ENCODE measurements at places on chromosomes 6 and 20. TPM values are rescaled to one million over a fixed set of nuclear protein-coding genes. Genes with fewer than 3 reads are reported as not detected.
A peak's percentile ranks its signal among the peaks of the same experiment; 100 is the strongest.

DNA sequence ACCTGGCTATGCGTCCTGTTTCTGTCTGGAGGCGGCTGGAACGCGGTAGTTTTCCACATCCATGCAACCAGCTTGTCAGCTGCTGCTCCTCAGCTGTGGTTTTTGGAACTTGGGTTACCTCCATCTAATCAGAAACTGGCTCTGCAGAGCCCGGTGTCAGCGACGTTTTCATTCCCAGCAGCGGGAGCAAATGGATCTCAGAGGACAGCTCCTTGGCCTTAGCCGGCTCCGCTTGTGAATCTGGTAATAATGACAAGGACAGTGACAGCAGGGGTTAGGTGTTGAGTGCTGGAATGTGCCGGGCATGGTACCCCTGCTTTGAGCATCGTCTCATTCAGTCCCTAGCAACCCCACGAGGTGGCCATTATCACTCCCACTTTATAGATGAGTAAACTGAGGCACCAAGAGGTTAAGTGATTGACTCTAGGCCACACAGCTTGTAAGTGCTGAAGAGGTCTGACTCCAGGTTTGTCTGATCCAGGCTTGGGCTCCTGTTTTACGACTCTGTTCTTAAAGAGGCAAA, 1.3 kb downstream of the SLCO4A1 start:
- peaks cover 7% of the 10 kb centered on the region for H3K4me1 ChIP-seq
- no peaks in the 10 kb centered on the region for H3K36me3 ChIP-seq
- peak overlapping the region; percentile 78 for H3K4me3 ChIP-seq
- DNase-seq, result no peak

DNA sequence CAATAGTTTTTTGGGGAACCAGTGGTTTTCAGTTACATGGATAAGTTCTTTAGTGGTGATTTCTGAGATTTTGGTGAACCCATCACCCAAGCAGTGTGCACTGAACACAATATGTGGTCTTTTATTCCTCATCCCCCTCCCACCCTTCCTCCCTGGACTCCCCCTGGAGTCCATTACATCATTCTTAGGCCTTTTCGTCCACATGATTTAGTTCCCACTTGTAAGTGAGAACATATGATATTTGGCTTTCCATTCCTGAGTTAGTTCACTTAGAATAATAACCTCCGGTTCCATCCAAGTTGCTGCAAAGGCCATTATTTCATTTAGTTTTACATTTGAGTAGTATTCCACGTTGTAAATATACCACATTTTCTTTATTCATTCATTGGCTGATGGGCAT, 28.3 kb downstream of the RPP40 start:
- H3K4me3 ChIP-seq, result no peak overlapping the region
- peaks cover 3% of the 10 kb centered on the region for H3K27me3 ChIP-seq
- peaks cover 12% of the 10 kb centered on the region for H3K36me3 ChIP-seq
- no peak for DNase-seq
- no peaks in the 10 kb centered on the region for H3K4me1 ChIP-seq

DNA sequence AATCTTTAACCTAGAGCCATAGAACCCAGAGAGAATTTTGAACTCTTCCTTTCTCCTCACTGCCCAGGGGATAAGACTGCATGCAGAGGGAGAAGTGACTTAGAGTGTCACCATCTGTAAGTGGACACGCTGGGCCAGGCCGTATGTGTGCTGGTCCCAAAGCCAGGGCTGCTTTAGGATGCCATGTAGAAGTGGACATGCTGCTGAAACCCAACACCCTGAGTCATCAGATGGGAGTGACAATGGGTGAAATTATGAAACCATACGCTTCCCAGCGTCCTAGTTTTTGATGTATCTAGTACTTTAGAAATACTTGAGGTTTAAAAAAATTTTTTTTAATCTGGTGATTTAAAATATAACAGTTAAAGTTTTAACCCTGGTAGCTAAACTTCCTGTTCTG, 191.1 kb downstream of the FNDC1 start:
- H3K4me1 ChIP-seq, result no peaks in the 10 kb centered on the region

DNA sequence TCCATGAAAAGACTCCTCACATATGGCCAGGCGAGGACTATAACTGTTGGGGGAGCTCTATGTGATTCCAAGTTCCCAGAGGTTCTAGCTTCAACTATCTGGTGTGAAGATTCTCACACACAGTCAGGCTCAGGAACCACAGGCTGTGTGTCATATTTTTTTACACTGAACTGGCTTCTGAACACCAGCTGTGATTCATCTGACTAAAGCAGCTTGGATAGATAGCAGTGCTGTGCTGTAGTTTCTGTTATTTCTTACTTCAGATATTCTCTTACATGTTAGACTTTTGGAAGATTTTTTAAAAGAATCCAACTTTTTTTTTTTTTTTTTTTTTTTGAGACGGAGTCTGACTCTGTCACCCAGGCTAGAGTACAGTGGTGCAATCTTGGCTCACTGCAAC, 140.7 kb upstream of the MCHR2 start:
- no peak overlapping the region for H3K27ac ChIP-seq
- H3K27me3 ChIP-seq, result no peaks in the 10 kb centered on the region
- no peak overlapping the region for H3K4me3 ChIP-seq
- H3K4me1 ChIP-seq, result no peaks in the 10 kb centered on the region

- H3K36me3 ChIP-seq, result peaks cover 2% of the 10 kb centered on the region
- H3K27me3 ChIP-seq, result peaks cover 27% of the 10 kb centered on the region
- peak overlapping the region; percentile 92 for H3K27ac ChIP-seq
- H3K4me1 ChIP-seq, result peaks cover 42% of the 10 kb centered on the region
Measured at GRCh38 chr6:165659945-165660856, 2.8 kb downstream of the PDE10A start.

GRCh38 chr6:91796603-91797002, 1209.7 kb upstream of the MAP3K7 start:
- H3K4me1 ChIP-seq, result no peaks in the 10 kb centered on the region
- no peak overlapping the region for H3K4me3 ChIP-seq
- DNase-seq, result no peak
- H3K36me3 ChIP-seq, result peaks cover 2% of the 10 kb centered on the region
- no peaks in the 10 kb centered on the region for H3K27me3 ChIP-seq

- DNase-seq, result no peak
- peak overlapping the region; percentile 31 for H3K27ac ChIP-seq
- no peak overlapping the region for H3K4me3 ChIP-seq
- H3K4me1 ChIP-seq, result peaks cover 29% of the 10 kb centered on the region
- peaks cover 3% of the 10 kb centered on the region for H3K36me3 ChIP-seq
Measured at GRCh38 chr6:32147401-32148132, 4.2 kb downstream of the PRRT1 start.

DNA sequence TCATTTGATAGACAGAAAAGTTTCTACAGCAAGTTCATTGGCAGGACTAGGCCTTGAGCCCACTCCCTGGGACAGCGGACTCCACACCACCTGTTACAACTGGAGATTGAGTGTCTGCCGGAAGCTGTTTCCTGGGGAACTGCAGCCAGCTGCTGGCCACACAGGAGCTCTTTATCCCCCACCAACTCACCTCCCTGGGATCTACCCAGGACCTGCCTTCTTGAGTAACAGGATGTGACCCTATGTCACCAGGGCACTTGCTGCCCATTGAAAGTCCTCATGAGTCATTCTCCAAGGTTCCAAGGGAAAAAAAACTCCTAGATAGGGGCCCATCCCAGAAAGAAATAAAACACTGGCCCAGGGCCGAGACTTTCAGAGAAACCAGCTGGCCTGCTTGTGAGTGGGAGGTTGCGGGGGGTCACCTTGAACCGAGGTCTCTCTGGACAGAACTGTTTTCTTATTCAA, 37.4 kb upstream of the SLC9A8 start:
- peak overlapping the region; percentile 38 for H3K4me3 ChIP-seq
- no peaks in the 10 kb centered on the region for H3K36me3 ChIP-seq
- DNase-seq, result peak; percentile 30
- peaks cover 53% of the 10 kb centered on the region for H3K4me1 ChIP-seq

- H3K27ac ChIP-seq, result no peak overlapping the region
- no peak for DNase-seq
- no peak overlapping the region for H3K4me3 ChIP-seq
- peaks cover 40% of the 10 kb centered on the region for H3K4me1 ChIP-seq
- H3K27me3 ChIP-seq, result no peaks in the 10 kb centered on the region
- peaks cover 3% of the 10 kb centered on the region for H3K36me3 ChIP-seq
Measured at GRCh38 chr6:99427988-99428387, 2.9 kb upstream of the PNISR start.

GRCh38 chr6:87210979-87211378, 55.6 kb downstream of the ZNF292 start:
- H3K36me3 ChIP-seq, result no peaks in the 10 kb centered on the region
- no peak overlapping the region for H3K4me3 ChIP-seq
- no peak for DNase-seq
- no peak overlapping the region for H3K27ac ChIP-seq
- no peaks in the 10 kb centered on the region for H3K27me3 ChIP-seq

GRCh38 chr6:11824986-11825385, 46.4 kb upstream of the ADTRP start:
- no peaks in the 10 kb centered on the region for H3K27me3 ChIP-seq
- DNase-seq, result no peak
- no peak overlapping the region for H3K27ac ChIP-seq
- H3K4me1 ChIP-seq, result peaks cover 12% of the 10 kb centered on the region

- no peak for DNase-seq
- peaks cover 2% of the 10 kb centered on the region for H3K27me3 ChIP-seq
- no peak overlapping the region for H3K4me3 ChIP-seq
- peaks cover 12% of the 10 kb centered on the region for H3K36me3 ChIP-seq
- peaks cover 10% of the 10 kb centered on the region for H3K4me1 ChIP-seq
Measured at GRCh38 chr6:113871975-113872374, 14.8 kb downstream of the MARCKS start.

GRCh38 chr6:90586836-90587638, at the start of gene MAP3K7:
TSS of gene MAP3K7 (minus strand) at chr6:90587072. CDS start at chr6:90586883, 189 bp downstream.
- peak within 1 kb of the TSS; percentile 100 for H3K27ac ChIP-seq
- H3K4me1 ChIP-seq, result peaks cover 39% of the 10 kb centered on the region
- H3K27me3 ChIP-seq, result peaks cover 35% of the 10 kb centered on the region
- H3K4me3 ChIP-seq, result peak within 1 kb of the TSS; percentile 97

DNA sequence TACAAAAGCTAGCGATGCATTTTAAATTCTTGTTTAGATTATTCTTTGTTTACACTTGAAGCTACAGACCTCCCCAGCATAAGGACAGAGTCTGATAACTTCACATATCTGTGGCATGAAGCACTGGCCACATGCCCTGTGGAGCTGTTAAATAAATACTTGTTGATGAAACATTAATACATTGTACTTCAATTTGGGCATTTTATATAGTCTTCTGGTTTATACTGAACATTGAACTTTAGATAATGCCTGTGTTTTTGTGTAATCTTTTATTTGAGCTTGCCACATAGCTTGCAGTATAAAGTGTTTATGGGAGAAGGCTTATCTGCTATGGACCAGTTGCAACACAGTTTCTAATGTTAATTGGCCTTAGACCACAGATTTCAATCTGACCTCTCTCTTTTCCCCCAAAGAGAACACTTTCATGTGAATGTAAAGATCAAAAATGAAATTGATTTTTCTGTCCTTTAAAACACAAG, 48.2 kb downstream of the FRK start:
- H3K4me1 ChIP-seq, result peaks cover 8% of the 10 kb centered on the region
- no peak overlapping the region for H3K4me3 ChIP-seq
- H3K27me3 ChIP-seq, result peaks cover 3% of the 10 kb centered on the region
- H3K36me3 ChIP-seq, result no peaks in the 10 kb centered on the region
- no peak for DNase-seq

DNA sequence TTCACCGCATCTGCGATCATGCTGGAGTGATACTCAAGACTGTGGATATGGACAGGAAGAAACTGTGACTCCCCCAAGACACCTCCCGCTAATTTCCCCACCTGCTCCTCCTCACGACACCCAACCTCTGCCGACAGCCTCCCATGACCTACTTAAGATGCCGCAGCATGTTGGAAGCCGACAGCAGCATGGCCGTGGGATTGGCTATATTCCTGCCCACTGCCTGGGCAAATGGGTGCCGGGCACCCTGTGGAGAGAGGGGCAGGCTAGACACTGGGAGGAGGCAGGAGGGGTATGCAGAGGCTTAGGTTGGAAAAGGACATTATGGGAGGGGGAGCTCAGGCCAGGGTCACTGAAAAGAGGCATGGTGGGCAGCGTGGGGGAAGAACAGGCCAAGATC, 4.5 kb downstream of the IDH3B start:
- peaks cover 25% of the 10 kb centered on the region for H3K4me1 ChIP-seq
- DNase-seq, result no peak
- H3K27ac ChIP-seq, result no peak overlapping the region
- peak overlapping the region; percentile 77 for H3K4me3 ChIP-seq
- H3K27me3 ChIP-seq, result peaks cover 8% of the 10 kb centered on the region

- H3K27ac ChIP-seq, result no peak overlapping the region
- peaks cover 31% of the 10 kb centered on the region for H3K27me3 ChIP-seq
- peaks cover 31% of the 10 kb centered on the region for H3K4me1 ChIP-seq
Measured at GRCh38 chr20:37567331-37567665, 39.6 kb upstream of the BLCAP start.

- peaks cover 25% of the 10 kb centered on the region for H3K36me3 ChIP-seq
- H3K27me3 ChIP-seq, result no peaks in the 10 kb centered on the region
- H3K4me3 ChIP-seq, result no peak overlapping the region
- H3K4me1 ChIP-seq, result peaks cover 40% of the 10 kb centered on the region
Measured at GRCh38 chr6:148516217-148516616, 173.6 kb downstream of the SASH1 start.

DNA sequence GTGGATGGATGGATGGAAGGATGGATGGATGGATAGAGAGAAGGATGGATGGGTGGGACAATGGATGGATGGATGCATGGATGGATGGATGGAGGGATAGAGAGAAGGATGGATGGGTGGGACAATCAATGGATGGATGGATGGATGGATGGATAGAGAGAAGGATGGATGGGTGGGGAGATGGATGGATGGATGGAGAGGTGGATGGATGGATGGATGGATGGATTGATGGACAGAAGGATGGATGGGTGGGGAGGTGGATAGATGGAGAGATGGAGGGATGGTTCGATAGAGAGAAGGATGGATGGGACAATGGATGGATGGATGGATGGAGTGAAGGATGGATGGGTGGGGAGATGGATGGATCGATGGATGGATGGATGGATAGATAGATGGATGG, 6.4 kb downstream of the EEF1A2 start:
- H3K27ac ChIP-seq, result no peak overlapping the region
- no peak for DNase-seq
- H3K36me3 ChIP-seq, result no peaks in the 10 kb centered on the region
- H3K4me3 ChIP-seq, result no peak overlapping the region
- H3K4me1 ChIP-seq, result no peaks in the 10 kb centered on the region

- peaks cover 30% of the 10 kb centered on the region for H3K4me1 ChIP-seq
- H3K27ac ChIP-seq, result no peak overlapping the region
- peaks cover 4% of the 10 kb centered on the region for H3K36me3 ChIP-seq
- H3K27me3 ChIP-seq, result no peaks in the 10 kb centered on the region
Measured at GRCh38 chr20:14879020-14879697, 541.7 kb upstream of the FLRT3 start.

- H3K27ac ChIP-seq, result peak overlapping the region; percentile 71
- peaks cover 28% of the 10 kb centered on the region for H3K4me1 ChIP-seq
- peak overlapping the region; percentile 78 for H3K4me3 ChIP-seq
- H3K27me3 ChIP-seq, result peaks cover 72% of the 10 kb centered on the region
Measured at GRCh38 chr20:25057234-25058050, 497 bp downstream of the ACSS1 start.

GRCh38 chr6:112744827-112745226, 397.7 kb downstream of the RFPL4B start:
- peaks cover 34% of the 10 kb centered on the region for H3K4me1 ChIP-seq
- H3K27ac ChIP-seq, result no peak overlapping the region
- no peak overlapping the region for H3K4me3 ChIP-seq
- DNase-seq, result no peak

The HCRTR2 gene
- not detected for total RNA-seq

The FBXO5 gene
- total RNA-seq, result 56.3 TPM

The CALHM5 gene
- 0.45 TPM for total RNA-seq

The MATN4 gene
- not detected for total RNA-seq

The ABHD12 gene
- total RNA-seq, result 51.6 TPM

The CST2 gene
- not detected for total RNA-seq

The SULF2 gene
- total RNA-seq, result 22.9 TPM

The SYNDIG1 gene
- total RNA-seq, result 0.49 TPM

The HLA-DRB5 gene
- not detected for total RNA-seq

The KCNK5 gene
- total RNA-seq, result 32.7 TPM
